ENCODE measurements at places on chromosomes 2 and 18.

- no peak for DNase-seq
Observed at GRCh38 chr2:181785691-181786344, 105.5 kb upstream of the NEUROD1 start.

DNA sequence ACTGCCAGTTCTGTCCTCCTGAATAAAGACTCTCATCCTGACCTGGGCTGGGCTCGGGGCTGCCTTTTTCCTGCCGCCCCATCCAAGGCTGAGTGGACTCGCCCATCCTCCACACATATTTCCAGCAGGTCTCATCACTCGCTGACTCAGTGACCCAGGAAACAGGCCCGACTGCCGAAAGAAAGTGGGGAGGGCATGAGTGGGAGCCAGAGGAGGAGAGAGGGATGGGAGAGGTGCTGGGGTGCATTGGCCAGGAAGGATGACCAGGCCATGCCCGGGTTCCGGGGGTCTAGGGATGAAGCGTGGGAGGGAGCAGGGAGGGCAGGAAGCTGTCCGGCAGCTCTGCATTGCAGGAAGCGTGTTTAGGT is 66.7 kb downstream of the TWIST2 start:
- DNase-seq, result no peak

DNA sequence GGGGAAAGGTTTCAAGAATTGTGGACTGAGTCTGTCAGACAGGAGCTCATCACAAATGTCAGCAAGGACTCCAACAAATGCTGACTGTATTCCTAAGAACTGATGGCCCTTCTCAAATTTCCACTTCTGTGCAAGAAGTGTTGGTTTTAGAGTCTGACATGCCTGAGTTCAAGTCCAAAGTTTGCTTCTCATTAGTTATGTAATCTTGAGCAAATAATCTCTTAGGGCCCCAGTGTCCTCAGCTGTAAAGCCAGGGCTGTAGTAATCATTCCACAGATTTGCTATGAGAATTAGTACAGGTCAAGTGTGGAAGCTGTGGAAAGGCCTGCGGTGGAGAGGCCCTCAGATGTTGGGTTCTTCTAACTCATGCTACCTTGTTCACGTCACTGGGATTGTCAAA is 23.9 kb downstream of the MEP1B start:
- no peak for DNase-seq

GRCh38 chr2:144890828-144891227 is 370.9 kb upstream of the ZEB2 start:
- peak; percentile 23 for DNase-seq

DNA sequence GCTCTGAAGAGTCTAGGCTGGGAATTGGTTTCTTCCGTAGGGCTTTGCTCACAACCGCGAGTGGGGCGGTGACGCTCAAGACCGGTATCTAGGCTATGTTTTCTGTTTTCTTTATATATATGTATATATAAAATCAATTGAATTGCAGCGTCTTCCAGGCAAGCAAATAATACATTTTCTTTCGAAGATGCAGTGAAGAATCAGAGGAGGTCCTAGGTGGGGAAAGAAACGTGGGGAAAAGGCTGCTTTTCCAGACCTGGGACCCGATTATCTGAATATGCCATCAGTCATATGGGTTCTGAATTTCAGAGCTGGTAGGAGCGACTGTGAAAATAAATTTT is 714 bp upstream of the SCN9A start:
- no peak for DNase-seq

DNA sequence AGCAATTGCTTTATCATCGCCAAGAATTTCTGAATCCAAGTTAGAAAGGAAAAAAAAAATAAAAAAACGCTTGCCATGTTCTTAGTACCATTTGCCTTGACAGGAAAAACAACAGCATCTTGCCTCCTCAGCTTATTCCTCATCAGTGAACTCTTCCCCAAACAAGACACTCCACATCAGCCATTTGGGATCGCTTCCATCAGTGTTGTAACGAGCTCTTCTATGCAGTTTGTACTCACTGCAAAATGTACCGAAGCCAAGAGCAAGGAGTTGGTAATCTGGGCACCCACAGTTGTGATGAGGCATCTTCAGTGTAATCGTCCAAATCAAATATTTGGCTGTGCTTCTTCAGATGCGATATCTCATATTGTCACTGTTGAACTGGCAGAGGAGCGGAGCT is 503.7 kb downstream of the TMEM182 start:
- DNase-seq, result no peak

GRCh38 chr2:19547321-19547720 is 188.9 kb upstream of the OSR1 start:
- DNase-seq, result no peak

- DNase-seq, result no peak
Observed at GRCh38 chr18:48703028-48703386, 164.2 kb downstream of the CTIF start.

- DNase-seq, result no peak
Observed at GRCh38 chr2:208718828-208719227, 312.2 kb downstream of the PTH2R start.
